ENCODE measurements at places on chromosomes 6 and 20. TPM values are rescaled to one million over a fixed set of nuclear protein-coding genes. Genes with fewer than 3 reads are reported as not detected.

The AFG1L gene
- total RNA-seq = 2.4 TPM

The MUC22 gene
- not detected for total RNA-seq

The EPHA7 gene
- not detected for total RNA-seq

The FRMD1 gene
- not detected for total RNA-seq

DNA sequence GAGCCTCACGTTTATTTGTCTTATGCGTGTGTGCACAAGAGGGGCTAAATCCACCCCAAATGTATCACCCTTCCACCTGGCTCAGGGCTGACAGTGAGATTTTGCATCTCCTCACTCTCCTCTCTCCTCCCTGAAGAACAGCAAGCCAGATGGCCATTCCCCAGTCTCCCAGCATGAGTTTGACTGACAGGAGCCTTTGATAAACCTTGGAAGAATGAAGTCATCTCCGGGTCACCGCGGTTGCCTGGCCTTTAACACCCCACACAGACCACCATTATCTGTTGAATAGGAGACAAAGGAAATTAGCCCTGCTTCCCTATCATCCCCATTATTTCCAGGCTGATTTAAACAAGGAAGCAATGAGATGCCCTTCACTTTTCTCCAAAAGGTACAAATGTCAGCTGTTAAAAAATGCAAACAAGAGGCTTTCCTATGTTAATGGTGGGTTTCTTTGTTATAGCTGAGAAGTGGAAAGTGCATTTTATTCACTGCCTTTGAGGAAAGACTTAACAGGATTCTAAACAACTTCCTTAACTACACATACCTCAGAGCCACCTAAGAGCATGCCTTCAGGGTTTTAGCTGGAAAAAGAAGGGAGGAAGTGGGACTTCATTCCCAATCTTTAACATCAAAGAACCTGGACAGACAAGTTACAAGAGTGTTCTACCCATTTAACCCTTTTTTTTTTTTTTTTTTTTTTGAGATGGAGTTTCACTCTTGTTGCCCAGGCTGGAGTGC lies 524.8 kb upstream of the ID4 start:
- DNase-seq = no peak

GRCh38 chr6:11366934-11367637 lies 134.6 kb upstream of the NEDD9 start:
- no peak for DNase-seq

DNA sequence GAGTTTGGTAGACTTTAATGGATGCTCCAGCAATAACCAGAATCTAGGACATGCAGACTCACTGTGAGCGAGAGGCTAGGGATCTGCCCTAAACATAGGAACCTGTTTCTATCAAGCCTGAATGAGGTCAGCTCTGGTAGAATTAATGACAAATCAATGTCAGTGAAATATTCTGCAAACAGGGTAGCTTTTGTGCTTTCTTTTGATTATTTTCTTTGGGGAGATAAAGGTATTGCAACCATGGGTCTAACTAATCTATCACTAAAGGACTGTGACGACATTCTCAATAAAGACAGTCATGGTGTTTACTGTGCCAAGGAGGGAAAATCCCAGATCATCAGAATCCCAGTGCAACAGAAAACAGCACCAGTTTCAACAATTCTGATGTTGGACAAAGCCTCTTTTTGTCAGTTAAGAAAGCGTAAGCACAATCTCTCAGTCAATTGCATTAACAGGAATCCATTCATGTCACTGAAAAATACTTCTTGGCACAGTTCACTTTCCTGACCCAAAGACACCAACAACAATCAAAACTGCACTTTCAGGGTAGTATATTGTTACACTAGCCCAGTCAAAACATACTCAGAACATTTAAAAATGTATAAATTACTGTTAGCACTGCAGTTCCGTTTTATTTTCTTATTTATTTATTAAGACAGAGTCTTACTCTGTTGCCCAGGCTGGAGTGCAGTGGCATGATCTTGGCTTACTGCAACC lies 36.8 kb upstream of the SMIM29 start:
- DNase-seq = no peak

DNA sequence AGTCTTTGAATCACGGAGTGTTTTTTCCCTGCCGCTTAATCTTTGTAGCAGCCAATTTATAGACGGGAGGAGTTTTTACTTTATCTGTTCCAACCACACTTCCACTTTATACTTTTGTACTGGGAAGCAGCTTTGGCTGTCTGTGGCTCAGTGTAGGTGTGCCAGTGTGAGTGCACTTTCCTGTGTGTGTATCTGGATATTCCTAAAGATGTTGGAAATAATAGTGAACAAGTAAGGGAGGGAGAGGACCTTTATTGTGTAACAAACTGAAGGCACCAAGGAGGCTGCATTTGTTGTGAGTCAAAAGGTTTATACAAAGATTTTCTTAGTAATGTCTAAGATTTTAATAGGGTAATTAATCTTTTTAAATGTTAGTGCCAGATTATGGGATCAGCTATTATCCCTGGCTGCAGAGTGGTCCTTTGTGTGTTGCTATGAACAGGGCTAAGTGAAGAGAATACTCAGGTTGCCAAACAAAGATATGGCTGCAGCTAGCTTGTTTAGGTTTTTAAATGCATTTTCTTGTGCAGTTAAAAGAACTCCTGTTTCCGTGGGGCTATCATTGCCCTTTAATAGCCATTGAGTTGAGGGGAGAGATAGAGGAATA lies 226.3 kb downstream of the RNF144B start:
- DNase-seq = no peak

GRCh38 chr20:37697314-37697713 lies 3.5 kb downstream of the CTNNBL1 start:
- no peak for DNase-seq

GRCh38 chr6:109238396-109238795 lies 143.1 kb downstream of the CEP57L1 start:
- no peak for DNase-seq

GRCh38 chr6:11413728-11414127 lies 123.8 kb upstream of the TMEM170B start:
- no peak for DNase-seq

DNA sequence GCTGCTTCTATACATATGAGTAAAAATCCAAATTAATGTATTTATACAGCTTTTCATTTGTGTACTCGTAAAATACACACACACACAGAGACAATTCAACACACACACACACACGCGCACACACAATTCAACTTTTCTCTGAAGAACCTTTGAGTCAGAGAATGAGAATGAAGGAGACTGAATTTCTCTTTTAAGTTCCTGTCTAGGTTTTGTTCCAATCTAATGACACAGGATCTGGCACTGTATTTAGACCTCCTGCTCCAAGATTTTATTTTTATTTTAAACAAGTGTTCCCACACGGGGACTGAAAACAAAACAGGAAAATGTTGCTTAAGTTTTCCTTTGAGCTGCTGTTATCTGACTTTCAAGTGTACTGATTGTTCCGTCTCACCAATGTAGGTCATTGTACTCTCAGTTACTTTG lies 250.8 kb downstream of the LAMA2 start:
- no peak for DNase-seq

GRCh38 chr6:145169726-145170224 lies 565.5 kb downstream of the EPM2A start:
- DNase-seq = no peak

- DNase-seq = no peak
These were observed 46.8 kb downstream of the SPATA2 start for GRCh38 chr20:49868538-49868937.

DNA sequence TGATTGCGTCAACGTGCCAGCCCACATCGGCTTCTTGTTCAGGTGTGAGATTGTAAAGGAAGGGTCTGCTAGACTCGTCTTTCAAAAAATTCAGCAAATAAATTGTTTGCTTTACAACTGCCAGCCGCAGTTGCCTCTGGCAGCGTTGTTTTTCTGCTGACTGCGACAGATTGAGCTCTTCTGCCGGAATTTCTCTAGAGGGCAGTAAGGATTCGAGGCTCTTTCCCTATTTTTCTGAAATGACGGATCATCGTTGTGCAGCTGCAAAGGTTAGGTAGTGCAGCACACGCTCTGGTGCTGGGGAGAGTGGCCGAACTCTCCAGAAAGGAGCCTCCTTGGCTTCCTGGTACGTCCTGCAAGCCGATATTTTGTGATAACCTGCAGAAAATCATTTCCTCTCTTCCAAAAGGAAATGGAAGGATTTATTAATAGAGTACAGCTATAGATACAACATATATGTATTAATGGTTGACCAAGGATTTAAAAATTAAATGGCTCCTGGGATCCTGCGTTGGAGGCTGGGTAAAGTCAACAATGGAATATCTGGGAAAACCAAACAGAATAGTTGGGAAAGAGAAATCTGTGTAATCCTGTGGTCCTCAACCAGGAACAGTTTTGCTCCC lies 121.9 kb upstream of the ZFP64 start:
- DNase-seq = no peak

DNA sequence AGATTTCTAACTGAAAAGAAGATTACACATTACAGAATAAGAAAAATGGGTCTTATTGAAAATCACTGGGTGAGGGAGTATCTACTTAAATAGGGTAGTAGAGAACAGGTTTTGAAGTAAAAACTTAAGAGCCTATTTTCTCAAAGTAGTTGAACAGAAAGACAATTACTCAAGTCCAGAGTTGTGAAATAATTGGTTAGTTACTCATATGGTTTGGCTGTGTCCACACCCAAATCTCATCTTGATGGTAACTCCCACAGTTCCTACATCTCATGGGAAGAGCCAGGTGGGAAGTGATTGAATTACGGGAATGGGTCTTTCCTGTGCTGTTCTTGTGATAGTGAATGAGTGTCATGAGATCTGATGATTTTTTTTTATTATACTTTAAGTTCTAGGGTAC lies 1035.3 kb upstream of the GJE1 start:
- DNase-seq = no peak

DNA sequence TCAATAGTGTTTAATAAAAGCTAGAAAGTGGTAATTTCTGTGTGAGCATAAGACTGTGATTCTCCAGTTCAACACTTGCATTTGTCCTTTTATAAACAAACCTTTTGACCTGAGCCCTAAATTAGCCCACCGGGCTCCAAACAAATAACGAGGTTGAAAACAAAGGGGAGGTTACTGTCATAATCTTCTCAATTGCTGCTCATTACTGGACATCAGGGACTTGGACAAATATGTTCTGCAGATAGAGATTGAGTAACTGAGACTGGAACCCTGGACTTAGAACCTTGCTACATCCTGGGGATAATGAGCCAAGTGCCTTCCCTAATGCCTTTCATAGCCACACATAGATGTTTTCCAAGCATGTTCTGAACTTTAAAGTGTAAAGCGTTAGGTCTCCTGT lies 84.2 kb upstream of the PCSK2 start:
- no peak for DNase-seq

DNA sequence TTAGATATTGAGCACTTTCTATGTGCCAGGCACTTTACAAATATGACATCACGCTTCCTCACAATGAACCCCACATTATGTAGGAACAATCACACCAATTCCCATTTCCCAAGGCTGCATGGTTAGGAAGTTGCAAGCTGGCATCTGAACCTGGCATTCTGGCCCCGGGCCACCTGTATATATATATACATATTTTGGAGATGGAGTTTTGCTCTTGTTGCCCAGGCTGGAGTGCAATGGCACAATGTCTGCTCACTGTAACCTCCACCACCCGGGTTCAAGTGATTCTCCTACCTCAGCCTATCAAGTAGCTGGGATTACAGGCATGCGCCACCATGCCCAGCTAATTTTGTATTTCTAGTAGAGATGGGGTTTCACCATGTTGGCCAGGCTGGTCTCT lies 30.4 kb downstream of the SRC start:
- no peak for DNase-seq

DNA sequence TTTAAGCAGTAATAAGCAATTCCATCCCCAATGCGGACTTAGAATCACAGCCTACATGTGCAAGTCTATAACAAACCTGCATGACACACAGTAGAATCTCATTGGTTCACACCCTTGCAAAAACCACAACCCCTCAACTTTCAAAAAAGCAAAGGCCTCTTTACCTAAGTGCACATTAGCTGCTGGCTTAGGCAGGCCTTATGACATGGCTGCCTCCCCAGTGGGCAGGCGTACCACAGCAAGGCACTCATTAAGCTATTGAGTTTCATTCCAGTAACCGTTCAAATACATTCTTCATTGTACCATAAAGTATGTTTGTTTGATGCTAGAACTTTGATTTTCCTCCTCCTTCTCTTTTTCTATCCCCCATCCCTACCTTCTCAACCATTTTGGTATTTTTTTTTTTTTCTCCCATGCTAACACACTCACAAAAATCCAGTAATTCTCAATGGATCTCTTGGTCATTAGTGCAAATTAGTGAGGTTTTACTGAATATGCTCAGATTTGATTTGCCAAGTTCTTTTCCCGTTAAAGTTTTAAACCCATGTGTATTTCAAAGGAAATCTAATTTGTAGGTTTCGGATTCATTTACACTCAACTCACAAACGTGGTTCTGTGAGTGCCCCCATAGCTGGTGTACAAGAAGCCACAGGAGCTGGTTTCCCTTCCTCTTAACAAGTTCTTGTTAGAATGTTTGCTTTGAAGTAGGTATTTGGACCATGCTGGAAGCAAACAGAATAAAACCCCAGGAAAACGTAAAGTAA lies 460.4 kb upstream of the RUNX2 start:
- no peak for DNase-seq

- DNase-seq = no peak
These were observed 7.9 kb upstream of the MYT1 start for GRCh38 chr20:64156136-64156885.

- DNase-seq = no peak
These were observed 64.9 kb downstream of the SLC23A2 start for GRCh38 chr20:4936392-4936850.

GRCh38 chr6:144017166-144018094 lies 9.4 kb upstream of the PLAGL1 start:
- DNase-seq = no peak

- no peak for DNase-seq
These were observed 19.5 kb upstream of the TMX4 start for GRCh38 chr20:8039042-8039441.

GRCh38 chr6:43508481-43509141 lies 1.5 kb downstream of the LRRC73 start:
- DNase-seq = no peak

- no peak for DNase-seq
These were observed 85.5 kb downstream of the IMPG1 start for GRCh38 chr6:75986935-75987334.

DNA sequence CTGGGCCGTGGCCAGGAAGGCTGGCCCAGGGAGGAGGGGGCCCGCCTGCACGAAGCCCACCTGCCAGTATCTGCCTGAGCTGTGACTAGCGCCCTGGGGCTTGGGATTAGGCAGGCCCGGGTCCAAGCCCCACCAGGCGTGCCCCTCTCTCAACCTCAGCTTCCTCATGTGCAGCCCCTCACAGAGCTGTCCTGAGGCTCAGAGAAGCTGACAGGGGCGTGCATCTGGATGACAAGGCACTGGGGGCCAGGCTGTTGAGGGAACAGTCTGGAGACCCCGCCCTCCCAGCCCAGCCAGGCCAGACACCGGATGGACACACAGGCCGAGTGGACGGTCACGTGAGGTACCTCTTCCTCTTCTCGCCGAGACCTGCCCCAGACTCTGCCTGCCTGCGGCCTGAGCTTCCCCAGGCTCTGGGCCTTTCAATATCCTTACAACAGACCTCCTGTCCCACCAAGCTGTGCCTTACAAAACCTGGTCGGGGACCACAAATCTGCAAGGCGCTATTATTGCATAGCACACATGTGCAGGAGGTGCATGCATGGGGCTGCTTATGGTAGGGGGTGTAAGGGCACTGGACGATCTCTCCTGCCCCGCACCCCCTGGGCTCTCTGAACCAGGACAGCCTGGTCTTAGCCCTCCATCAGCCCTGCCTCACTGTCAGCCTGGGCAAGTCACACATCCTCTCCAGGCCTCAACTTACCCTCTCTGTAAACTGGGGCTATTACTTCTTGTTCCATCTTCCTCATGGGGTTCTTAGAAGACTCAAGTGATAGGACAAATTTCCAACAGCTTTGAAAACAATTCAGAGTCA lies 20.0 kb downstream of the NOL4L start:
- DNase-seq = no peak

Data from hematopoietic multipotent progenitor cell (in vitro differentiated cells).